Epithelial cell of prostate (primary cell): ENCODE measurements at places on chromosomes 7 and 10.

DNA sequence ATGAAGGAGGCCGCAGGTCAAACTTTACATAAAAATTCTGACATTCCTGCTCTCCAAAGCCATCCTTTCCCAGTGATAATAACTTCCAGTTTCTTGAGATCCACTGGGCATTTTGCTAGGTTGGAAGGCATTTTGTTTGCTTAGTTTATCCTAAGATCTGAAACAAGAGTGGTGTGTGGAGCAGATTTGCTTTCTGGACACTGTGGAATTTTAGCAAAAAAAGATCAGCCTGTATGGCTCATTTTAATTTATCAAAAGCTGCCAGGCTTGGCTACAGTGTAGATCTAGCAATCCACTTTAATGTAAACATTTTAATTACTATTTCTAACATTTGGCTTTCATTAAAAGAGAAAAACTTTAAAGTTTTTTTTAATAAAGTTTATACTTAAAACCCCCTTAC lies 124.8 kb downstream of the SAMD9 start:
- no peak for DNase-seq

DNA sequence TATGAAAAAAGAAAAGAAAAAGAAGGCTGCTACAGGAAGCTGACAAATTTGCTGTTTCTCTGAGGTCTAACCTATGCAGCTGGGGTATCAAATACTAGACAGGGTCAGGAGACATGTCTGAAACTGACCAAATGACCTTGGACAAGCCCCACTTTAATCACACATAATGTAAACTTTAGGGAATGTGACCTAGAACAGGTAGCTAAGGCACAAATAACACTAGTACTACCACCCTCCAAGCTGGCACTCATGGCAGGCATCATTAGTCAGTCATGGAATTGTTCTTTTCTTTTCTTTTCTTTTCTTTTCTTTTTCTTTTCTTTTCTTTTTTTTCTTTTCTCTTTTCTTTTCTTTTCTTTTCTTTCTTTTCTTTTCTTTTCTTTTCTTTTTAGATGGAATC lies 250.4 kb downstream of the KCNMA1 start:
- no peak for DNase-seq

DNA sequence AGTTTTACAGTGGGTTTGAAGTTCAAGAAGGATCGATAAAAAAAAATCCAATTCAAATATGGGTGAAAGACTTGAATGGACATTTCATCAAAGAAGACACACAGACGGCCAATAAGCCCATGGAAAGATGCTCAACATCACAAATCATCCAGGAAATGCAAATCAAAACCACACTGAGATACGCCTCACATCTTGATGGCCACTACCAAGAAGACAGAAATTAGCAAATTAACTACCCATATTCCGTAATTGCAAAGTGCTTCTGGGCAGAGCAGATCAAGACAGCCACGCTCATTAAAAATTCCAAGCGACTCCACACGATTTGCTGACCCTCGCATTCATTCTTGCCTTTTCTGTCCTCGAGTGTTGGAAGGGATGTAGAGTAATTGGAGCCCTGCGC lies 34.1 kb upstream of the PPP2R2D start:
- DNase-seq, result no peak

GRCh38 chr7:16187131-16187530 lies 234.2 kb downstream of the CRPPA start:
- DNase-seq, result no peak

- no peak for DNase-seq
Measured at GRCh38 chr7:22550514-22551030, 50.6 kb upstream of the STEAP1B start.

DNA sequence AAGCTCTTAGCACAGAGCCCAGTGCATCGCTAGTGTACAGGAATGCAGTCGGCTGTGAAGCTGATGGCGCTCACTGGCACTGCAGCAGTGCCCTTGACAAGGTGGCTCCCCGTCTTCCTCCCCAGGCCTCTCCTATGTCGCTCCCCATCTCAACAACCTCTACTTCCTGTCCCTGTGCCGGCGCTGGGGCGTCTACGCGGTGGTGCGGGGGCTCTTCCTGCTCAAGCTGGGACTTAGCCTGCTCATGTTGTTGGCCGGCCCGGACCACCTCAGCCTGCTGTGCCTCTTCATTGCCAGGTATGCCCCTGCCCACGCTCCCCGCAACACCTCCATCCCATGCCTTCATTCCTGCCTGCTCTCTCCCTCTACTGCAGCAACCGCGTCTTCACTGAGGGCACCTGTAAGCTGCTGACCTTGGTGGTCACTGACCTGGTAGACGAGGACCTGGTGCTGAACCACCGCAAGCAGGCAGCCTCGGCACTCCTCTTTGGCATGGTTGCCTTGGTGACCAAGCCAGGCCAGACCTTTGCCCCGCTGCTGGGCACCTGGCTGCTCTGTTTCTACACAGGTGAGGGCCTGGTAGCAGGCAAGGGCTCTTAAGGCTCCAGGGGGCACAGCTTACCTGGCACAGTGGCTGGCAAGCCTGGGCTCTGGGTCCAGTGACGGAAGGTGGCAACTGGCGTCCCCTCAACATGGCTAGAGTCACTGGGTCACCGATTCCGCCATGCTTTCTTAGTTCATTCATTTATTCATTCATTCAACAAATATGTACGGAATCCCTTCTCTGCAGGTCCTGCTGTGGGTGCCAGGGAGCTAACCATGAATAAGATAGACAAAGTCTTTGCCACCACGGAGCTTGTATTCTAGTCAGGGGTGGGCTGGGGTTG lies 22.3 kb upstream of the C10orf95 start:
- DNase-seq, result no peak

DNA sequence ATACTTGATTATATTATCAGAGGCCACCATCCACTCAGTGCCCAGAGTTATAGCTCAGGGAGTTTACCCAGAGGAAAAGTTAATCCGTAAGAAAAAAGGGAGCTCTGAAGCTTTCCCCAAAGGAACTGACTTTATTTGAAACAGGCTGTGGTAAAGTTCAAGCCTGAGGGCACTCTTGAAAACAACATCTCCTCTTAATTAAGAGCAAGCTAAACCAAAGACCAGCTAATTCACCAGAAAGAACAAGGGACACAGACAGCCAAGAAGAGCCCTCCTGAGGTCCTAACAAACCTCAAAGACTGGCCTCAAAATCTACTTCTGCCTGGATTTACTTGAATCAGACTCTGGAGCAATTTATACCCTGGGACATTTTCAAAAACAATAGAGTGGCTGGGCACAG lies 159.6 kb upstream of the CHST15 start:
- DNase-seq, result no peak
